ENCODE measurements at places on chromosomes 13 and 19. TPM values are rescaled to one million over a fixed set of nuclear protein-coding genes. Genes with fewer than 3 reads are reported as not detected.

Gene IGFL2
- total RNA-seq, result not detected

Gene URAD
- total RNA-seq, result not detected

Gene MATK
- 269 TPM for total RNA-seq

Gene ZNF723
- total RNA-seq, result not detected

Gene SIGLECL1
- not detected for total RNA-seq

Gene VSTM2B
- not detected for total RNA-seq

Gene ZNF816
- total RNA-seq, result 7.7 TPM

Gene RNF225
- not detected for total RNA-seq

Gene TNNT1
- total RNA-seq, result 0.94 TPM

Gene ZNF486
- total RNA-seq, result 4.8 TPM

Gene PRODH2
- not detected for total RNA-seq

Gene LMTK3
- 2.9 TPM for total RNA-seq

Gene C1QTNF9
- total RNA-seq, result not detected

Gene TINCR
- 1.6 TPM for total RNA-seq

Gene GIPC3
- total RNA-seq, result 0.66 TPM

Gene HSH2D
- 319 TPM for total RNA-seq
